Gastroesophageal sphincter (tissue), 4 donors: ENCODE measurements at places on chromosomes 7 and 10. TPM values are rescaled to one million over a fixed set of nuclear protein-coding genes. Genes with fewer than 3 reads are reported as not detected.

FAM237B gene
- not detected for total RNA-seq

AGR3 gene
- not detected for total RNA-seq

- ATAC-seq: no peak
Measured at GRCh38 chr10:61211468-61211867, 241.7 kb downstream of the TMEM26 start.

- ATAC-seq: no peak
Measured at GRCh38 chr10:112842832-112843360, 107.2 kb upstream of the TCF7L2 start.

DNA sequence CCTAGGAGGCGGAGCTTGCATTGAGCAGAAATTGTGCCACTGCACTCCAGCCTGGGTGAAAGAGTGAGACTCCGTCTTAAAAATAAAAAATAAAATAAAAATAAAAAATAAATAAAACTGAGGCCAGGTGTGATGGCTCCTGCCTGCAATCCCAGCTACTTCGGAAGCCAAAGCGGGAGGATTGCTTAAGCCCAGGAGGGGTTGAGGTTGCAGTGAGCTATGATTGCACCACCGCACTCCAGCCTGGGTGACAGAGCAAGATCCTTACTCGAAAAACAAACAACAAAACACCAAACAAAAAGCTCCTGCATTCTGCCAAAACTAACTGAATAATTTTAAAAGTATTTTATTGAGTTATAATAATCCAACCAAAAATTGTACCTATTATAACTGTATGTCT is 36.2 kb downstream of the AGAP4 start:
- ATAC-seq: no peak

ETV1 gene
- 4.2 TPM for total RNA-seq

DTX2 gene
- total RNA-seq: 23.6 TPM
